ENCODE measurements at places on chromosomes 6 and 20.

DNA sequence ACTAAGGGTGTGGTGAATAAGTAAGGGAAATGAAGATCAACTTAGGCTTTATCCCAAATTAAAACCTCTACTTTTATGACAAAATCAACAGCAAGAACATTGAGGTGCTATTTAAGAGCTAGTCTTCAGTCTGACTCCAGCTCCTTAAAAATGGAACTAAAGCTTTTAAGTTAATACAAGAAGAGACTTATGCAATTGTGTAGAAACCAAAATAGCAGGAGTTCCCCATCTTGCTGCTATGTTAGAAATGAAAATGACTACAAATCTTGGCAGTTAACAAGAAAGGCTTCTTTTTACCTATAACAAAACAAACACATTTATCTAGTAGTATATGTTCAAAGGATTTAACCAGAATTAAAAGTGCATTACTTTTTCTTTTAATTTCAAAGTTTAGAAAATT is 25.7 kb downstream of the HMGN3 start:
- no peak for DNase-seq

DNA sequence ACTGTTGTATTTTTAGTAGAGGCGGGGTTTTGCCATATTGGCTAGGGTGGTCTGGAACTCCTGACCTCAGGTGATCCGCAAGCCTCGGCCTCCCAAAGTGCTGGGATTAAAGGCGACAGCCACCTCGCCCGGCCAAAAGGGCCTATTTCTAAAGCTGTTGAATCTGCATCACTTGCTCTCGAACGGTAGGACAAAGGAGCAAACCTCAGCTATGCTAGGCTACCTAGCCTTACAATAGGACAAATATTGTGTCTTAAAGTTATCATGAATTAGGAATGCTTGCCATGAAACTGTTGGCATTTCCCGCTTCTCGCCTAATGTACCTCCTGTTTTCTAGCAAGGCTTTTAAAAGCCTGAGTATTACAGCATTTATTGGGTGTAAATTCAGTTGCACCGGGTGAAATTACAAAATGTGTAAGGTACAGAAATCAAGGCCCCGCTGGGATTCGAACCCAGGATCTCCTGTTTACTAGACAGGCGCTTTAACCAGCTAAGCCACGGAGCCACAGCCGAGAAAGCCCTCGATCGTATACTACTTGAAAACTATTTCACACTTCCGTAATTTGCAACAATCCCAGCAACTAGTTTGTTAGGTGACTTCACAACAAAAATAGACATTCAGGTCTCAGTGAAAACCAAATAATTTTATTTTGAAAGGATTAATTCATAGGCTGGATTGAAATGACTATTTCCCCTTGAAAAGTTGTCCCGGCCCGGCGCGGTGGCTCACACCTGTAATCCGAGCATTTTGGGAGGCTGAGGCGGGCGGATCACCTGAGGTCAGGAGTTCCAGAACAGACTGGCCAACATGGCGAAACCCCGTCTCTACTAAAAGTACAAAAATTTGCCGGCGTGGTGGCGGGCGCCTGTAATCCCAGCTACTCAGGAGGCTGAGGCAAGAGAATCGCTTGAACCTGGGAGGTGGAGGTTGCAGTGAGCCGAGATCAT is 211.6 kb upstream of the ZNF184 start:
- peak; percentile 19 for DNase-seq

- no peak for DNase-seq
These were observed 164.0 kb downstream of the MRPL14 start for GRCh38 chr6:43963203-43963602.

- DNase-seq: no peak
These were observed 155.1 kb upstream of the ENPP5 start for GRCh38 chr6:46325561-46326530.

GRCh38 chr6:143694560-143694959 is 16.8 kb downstream of the PHACTR2 start:
- no peak for DNase-seq

DNA sequence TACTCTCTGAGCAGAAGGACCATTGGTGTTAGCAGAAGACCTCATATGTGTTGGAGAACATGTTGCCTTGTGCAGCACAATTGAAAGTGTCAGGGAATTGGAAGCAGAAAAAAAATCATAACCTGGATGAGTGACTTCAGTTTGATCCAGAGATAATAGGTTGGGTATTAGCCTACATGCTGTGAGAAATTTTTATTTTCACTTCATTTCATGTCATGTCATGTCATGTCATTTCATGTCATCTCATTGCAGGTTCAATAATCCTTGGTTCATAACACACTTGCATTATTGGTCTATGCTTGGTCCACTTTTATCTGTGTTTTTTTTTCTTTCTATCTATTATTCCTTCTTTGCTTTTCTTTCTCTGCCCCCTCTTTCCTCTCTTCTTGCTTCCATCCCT is 34.3 kb downstream of the AKAP7 start:
- no peak for DNase-seq

GRCh38 chr6:159113223-159113622 is 56.0 kb upstream of the FNDC1 start:
- DNase-seq: no peak

GRCh38 chr6:143732536-143732935 is 54.8 kb downstream of the PHACTR2 start:
- DNase-seq: no peak

GRCh38 chr6:17927705-17928104 is 59.7 kb downstream of the KIF13A start:
- DNase-seq: no peak

DNA sequence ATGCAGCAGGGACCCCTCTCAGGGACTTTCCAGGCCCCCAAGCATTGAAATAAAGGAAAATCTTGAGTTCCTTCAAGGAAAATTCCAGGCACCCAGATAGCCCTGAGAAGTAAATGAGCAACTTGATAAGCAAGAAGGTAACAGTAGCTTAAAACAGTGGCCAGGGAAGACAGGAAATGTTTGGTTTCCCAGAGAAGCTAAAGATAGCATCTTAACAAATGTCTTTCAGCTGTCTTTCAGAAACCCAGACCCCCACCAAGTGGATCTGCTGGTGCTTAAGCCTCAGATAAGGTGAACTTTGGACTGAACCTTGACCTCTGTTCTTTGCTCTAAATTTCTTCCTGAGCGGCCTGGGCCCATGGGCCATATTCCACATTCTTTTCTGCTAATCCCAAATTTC is 117.8 kb upstream of the CST7 start:
- no peak for DNase-seq

DNA sequence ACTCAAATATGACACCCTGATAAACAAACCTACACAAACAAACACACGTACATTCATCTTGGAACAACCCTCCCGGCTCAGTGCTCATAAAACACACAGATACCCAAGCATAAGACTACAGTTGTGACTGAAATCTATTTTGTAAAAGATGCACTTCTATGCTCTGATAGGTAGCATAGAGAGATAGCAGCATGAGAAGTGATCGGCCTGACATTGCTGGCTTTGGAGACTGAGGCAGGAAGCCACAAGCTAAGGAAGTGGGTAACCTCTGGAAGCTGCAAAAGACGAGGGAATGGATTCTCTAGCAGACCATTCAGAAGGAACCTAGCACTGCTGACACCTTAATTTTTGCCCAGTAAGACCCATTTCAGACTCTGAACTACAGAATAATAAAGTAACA is 1.6 kb upstream of the RNF39 start:
- DNase-seq: no peak

GRCh38 chr20:8718279-8718678 is 350.6 kb upstream of the PLCB4 start:
- no peak for DNase-seq

DNA sequence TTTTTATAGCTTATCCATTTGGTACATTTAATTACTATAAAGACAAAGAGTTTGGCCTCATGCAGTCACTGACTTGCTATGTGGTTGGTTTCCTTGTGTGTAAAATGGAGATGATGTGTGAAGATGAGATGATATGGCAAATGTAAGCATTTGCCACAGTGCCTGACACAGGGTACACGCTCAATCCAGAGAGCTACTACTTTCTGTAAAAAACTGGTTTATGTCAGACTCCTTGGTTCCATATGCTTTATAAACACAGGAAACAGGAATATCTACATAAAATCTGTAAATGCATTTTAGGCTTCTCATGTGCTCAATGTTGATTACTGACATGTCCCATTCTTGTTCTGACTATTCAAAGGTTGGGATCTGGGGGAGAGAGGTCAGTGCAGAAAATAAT is 10.4 kb downstream of the HIVEP1 start:
- no peak for DNase-seq

- DNase-seq: no peak
These were observed 8.4 kb downstream of the CCDC167 start for GRCh38 chr6:37491171-37491829.

DNA sequence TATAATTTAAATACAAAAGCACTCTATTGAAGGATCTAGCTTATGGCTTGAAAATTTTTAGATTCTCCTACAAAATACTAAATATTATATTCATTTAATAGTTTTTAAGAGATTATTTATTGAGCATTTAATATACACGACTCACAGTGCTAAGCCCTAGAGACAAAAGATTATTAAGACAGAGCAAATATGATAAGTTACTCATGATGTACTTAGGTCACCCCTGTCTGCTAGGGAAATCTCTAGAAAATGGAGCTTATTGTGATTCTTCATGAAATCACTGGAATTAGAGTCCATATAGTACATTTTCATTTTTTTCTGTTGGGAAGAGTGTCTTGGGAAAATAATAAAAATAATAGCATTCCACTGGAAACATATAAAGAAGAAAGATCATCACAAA is 37.8 kb downstream of the BEND6 start:
- DNase-seq: no peak

DNA sequence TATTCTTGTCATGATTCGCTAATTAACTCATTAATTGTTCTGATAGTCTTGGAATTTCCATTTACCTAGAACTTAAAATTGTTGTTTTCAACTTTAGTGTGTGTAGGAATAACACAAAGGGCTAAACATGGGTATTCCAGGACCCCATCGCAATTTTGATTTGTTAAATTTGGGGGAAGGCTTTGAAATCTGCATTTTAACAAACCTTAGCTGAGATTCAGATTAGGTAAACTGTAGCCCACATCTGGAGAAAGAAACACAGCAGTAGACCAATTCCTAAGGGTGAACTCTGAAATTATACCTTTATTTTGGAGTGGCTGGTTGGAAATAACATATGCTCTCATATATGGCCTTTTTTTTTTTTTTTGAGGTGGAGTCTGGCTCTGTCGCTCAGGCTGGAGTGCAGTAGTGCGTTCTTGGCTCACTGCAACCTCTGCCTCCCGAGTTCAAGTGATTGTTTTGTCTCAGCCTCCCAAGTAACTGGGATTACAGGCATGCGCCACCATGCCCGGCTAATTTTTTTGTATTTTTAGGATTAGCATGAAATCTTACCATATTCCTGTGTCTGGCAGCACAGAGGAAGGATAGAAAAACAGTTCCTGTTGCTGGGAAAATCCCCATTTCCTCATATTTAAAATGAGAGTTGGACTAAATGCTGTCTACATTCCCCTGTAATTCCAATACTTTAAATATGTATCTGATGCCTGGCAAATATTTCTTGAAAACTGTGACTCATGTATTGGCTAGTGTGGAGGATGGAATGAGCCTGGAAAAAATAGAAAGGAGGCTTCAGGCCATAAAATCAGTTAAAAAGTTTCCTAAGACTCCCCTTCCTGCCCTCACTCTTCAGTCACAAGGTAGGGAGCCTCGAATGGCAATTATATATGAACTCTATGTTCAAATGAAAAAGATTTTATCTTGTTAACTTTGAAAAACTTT is 96.7 kb upstream of the FAM184A start:
- DNase-seq: no peak

GRCh38 chr6:88296694-88297093 is 130.5 kb upstream of the CNR1 start:
- no peak for DNase-seq

GRCh38 chr6:44797746-44798145 is 410.2 kb downstream of the CDC5L start:
- no peak for DNase-seq

DNA sequence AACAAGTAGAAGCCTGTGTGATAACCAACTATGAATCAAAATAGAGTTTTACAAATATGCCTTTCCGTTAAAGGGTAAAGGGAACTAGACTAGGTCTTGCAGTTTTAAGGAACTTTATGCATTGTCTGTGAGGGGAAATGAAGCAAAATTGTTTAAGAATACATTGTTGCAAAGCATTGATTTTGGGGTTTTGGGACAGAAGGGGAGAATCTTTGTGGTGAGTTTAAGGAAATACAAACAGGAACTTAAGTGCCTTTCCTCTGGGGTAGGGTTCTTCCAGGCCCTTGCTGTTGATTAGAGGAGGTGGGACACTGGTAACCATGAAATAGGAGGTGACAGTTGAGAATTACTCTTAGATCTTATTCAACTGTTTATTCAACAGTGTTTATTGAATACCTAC is 4.7 kb downstream of the MAPK14 start:
- DNase-seq: no peak

- no peak for DNase-seq
These were observed 44.8 kb downstream of the PDE10A start for GRCh38 chr6:165618241-165618640.

DNA sequence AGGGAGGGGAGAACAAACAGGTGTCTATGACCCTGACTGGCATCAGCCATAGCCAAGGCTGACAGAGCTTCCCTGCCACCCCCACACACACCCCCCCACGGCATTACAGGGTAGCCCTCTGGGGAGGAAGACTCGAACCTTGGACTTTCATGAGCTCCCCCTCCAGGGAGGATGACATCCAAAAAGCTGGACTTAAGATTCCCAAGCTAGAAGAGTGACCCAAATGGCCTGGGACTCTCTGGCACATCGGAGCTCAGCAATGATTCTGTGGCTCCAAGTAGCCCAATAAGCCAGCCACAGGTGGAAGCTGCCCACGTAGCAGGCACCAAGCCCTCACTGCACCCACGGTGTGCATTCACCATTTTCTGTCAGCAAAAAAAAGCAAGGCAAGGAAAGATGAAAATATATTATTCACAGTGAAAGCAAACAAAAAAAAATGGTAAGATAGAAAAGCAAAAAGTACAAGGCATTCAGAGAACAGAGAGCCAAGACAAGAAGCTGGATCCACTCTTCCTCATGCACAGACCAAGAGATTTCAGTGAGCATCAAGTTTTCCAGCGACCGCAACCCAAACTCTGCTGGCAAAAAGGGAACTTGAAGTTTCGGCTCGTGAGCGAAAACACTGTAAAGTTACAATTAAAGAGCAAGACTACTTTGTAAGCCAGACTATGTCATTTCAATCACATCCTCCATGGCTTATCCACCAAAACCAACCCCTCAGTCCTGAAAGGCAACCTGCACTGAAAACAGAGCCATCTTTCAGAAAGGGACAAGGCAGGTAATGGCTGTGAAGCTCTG is 10.9 kb downstream of the JAG1 start:
- no peak for DNase-seq

GRCh38 chr20:45221076-45221475 is at the start of gene SEMG2:
Gene SEMG2, plus strand, starts transcription at chr20:45221373. Its CDS starts 17 bp downstream, at chr20:45221390.
- DNase-seq: no peak

- DNase-seq: no peak
These were observed 42.0 kb upstream of the KCNQ5 start for GRCh38 chr6:72579865-72580264.

- no peak for DNase-seq
These were observed 229.0 kb downstream of the FOXC1 start for GRCh38 chr6:1838604-1839213.

- no peak for DNase-seq
These were observed 50.5 kb upstream of the ENPP5 start for GRCh38 chr6:46221222-46221793.

GRCh38 chr20:10619427-10619826 is 54.4 kb downstream of the JAG1 start:
- DNase-seq: no peak

All from activated T-helper 9 cell treated with anti-CD3 and anti-CD28 coated beads, Interleukin-2, amount 50 U/mL, for 16 hours (primary cell).